ENCODE measurements at places on chromosomes 6 and 20.

DNA sequence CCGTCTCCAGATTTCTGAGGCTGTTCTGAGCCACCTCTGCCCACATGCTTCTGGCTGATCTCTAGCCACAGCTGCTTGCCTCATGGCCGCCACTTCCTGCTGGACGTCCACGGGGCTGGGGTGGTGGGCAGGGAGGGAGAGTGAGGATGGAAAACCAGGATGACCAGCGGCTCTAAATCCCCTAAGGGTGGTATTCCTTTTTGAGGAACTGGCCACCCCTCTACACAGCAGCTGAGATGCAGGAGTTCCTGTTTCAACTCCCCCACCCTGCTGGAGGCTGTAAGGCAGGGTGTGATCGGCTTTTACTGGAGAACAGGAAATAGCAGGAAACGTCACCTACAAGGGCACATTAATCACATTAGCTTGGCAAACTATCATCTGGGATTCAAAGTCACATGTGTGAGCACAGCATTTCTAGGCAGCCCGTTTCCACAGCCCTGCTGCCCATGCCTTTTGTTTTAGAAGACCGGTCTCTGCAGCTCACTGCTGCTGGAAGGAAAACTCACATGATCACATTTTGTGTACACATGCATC, 181.6 kb upstream of the ECI2 start:
- DNase-seq: peak; percentile 94

DNA sequence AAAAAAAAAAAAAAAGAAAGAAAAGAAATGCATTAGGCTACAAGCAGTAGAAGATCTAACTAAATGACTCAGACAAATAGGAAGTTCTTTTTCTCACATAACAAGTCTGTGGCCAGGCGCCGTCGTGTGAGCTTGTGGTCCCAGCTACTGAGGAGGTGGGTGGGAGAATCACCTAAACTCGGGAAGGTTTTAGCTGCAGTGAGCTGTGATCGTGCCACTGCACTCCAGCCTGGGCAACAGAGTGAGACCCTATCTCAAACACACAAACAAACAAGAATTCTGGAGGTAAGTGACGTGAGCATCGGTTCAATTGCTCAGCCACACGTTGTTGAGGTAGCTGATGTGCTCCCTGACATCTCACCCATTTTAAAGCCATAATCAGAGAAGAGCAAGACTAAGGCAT, 37.9 kb upstream of the SLC23A2 start:
- no peak for DNase-seq

DNA sequence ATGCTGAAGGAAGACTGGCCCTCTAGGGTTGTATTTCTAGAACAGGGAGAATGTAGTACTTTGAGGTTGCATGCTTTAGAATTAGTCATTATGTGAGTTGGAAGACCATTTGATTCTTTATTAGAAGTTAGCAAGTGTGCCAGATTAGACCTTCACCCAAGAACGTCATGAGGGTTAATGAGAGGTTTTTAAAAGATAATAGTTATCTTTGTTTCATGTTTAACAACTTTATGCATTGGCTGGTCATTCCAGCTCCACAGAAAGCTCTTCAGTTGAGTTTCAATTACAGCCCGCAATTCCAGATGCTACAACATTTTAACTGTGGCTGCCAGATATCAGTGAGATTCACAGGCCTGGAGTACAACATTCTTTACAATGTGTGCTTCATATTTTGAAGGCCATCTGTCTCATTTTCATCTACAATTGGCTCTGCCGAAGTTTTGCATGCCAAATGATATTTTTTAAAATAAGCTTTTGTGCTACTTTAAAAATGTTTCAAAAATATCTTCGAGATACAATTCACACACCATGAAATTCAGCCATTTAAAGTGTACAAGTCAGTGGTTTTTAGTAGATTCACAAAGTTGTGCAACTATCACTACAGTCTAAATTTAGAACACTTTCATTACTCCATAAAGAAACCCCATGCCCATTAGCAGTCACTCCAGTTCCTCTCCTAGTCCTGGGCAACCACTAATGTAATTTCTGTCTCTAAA, 61.1 kb upstream of the FBXO30 start:
- DNase-seq: peak; percentile 20

DNA sequence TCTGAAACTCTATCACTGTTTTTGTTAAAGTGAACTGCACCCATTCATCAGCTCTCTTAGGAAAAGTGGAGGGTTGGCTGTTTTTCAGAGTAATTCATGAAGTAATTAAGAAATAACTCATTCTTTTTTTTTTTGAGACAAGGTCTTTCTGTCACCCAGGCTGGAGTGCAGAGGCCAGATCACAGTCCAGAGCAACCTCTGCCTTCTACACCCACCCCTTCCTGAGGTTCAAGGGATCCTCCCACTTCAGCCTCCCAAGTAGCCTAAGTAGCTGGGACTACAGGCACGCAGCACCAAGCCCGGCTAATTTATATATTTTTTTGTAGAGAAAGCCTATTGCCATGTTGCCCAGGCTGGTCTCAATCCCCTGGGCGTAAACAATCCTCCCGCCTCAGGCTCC, 2.6 kb downstream of the ZNFX1 start:
- no peak for DNase-seq

DNA sequence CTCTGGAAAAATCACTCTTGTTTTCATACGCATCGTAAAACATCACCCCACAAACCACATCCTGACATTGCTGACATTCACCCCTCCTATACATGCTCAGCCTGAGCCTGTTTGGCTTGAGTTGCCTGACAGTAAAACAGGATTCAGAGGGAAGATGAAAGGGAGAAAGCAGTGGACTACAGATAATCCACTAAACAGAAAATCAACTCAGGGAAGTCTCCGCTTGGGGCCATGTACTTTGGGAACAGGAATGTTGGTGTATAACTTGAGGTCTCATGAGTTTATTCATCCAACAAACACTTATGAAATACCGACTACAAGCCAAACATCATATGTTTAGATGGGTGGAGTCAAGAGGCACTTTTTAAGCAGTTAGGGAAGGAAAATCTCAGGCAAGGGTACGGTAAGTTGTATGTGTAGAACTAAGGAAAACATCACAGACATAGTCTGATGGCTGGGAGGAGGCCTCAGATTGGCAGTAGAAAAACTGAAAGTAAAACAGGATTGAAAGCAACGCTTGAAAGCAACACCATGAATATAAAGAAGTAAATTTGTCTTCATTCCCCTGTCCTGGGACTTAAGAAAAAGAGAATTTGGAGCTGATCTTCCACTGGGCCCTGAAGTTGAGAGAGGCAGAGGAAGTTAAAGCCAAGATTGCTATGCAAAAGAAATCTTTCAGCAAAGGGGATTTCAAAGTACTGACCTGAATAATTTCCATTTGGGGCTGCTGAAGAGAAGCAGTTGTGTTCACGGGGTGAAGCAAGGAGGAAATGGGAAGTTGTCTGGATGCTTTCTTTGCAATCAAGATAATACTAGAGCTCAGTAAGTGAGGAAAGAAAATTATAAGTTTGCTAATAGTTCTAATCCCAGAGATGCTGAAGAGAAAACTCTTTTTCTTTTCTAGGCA, 28.8 kb downstream of the PDE7B start:
- peak; percentile 72 for DNase-seq

GRCh38 chr6:122778302-122778701, 1.2 kb upstream of the FABP7 start:
- DNase-seq: no peak

DNA sequence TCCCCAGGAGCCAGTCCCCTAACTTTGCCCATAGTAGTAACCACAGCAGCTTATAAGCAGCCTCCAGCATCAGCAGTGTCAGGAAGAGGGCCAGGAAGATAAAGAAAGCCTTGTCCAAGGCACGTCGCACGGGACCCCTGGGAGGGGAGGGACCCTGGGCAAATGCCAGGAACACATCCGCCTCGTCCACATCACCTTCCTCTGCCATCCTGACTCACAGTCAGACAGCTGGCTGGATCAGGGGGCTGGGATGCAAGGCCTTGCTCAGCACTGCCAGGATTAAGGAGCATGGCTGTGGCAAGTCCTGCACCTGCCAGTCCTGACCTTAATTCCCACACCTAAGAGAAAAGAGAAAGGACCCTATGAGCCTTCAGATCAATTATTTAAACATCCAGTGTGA, 11.5 kb upstream of the ZBTB22 start:
- DNase-seq: no peak

DNA sequence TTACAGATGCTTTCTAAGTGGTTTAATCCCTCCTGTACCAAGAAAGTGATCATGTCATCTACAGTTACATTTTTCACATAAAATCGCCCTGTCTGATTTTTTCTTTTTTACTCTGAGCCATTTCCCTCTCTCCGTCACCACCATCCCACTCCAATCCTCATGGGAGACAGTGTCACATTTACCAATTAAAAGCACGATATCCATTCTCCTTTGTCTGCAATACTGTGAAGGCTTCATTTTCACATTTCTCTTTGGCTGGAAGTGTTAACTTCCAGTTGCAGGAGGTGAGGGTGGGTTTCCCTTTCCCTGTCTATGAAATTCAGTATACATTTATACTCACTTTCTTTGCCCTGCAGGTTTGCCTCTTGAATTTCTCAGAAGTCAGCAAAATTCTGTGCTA, 372.7 kb upstream of the CNR1 start:
- DNase-seq: no peak

DNA sequence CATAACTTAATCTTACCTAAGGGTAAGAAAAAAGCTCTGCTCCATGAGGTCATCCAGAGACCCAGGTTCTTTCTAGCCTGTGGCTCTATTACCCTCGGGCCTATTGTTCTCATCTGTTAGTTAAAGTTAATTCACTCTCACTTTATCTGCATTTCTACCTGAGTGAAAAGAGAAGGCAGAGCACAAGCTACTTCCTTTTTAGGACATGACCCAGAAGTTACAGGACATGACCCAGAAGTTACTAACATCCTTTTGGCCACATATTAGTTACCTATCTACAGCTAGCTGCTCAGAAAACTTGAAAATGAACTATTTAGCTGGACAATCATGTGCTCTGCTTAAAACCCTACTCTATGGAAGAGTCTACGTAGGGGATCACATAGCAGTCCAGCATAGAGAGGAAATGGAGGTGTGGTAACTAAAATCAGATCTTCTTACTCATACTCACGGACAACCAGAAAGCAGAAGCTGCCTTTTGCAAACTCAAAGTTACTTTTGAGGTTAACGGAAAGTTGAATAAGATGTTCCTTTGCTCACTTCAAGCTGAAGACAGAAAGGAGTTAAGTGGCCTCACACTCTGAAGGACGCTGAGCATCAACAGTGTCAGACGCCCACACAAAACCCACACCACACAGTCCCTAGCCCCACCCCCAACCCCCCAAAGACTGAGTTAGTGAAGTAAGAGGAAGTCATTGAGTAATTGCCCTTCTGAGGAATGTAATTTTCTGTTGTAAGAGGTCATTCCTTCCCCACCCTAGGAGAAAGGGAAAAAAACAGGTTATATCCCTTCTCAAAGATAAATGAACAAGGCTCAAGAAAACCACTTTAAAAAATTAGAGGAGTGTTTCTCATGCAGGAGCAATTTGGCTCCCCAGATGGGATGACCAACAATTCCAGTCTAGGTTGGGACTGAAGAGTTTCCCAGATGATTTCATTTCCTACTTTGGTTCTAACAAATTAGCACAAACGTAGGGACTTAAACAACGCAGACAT, 45.9 kb upstream of the TAB2 start:
- DNase-seq: peak; percentile 3

DNA sequence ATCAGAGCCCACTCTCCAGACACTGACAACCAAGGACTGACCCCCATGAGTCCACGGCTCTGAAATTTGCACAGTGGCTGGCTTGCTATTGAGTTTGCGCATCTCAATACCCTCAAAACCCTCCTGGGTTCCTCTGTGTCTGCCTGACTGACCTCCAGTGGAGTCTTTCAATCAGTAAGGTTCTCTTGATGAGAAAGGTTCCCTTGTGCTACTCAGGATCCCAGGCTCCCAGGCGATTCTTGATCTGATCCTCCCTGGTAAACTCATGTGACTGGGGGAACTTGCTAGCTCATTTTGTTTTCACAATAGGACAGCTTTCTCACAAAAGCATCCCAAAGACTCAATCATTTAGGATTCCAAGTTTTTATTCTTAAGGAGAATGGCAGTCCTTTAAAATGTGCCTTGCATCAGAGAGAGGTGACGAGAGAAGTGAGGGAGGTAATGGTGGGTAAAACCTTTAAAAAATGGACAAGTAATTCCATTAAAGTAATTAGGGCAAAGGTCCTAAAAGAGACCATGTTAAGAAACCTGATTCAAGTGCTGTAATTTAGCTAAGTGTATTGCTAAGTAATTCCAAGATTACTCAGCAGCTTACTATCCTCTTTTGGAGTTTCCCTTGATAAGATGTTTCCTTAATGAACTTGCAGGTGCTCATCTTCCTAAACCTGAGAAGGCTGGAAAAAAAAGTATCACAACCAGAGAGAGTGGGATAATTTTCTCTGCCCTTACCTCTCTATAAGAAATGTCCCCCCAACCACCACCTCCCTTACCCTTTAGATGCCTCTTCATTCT, 304.7 kb upstream of the SGK1 start:
- DNase-seq: no peak

DNA sequence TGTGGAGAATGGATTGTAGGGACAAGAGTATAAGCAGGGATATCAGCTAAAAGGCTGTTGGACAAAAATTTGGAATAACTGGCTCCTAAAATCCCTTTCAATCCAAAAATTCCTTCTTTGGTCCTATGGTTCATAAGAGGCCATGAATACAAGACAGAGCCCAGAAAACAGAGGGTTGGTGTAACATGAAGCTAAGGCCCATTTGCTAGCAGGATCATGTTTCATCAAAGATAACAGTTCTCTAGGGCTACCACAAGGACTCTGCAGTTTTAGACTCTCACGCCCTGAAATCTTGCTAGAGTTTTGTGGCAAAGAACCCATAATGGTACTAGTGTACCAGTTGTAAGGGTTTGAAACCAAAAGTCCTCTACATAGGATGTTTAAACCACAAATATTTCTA, 327.8 kb upstream of the TBX18 start:
- DNase-seq: no peak

DNA sequence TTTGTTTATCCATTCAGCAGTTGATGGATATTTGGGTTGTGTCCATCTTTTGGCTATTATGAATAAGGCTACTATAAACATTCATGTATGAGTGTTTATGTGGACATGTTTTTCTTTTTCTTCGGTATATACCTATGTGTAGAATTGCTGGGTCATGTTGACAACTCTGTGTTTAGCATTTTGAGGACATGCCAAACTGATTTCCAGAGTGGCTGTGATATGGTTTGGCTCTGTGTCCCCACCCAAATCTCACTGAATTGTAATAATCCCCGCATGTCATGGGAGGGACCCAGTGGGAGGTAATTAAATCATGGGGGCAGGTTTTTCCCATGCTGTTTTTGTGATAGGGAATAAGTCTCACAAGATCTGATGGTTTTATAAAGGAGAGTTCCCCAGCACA, 439.7 kb downstream of the UTRN start:
- no peak for DNase-seq

GRCh38 chr6:74997646-74998045, 208.2 kb downstream of the COL12A1 start:
- no peak for DNase-seq

- no peak for DNase-seq
Observed at GRCh38 chr6:111399626-111400025, 83.4 kb downstream of the REV3L start.

- DNase-seq: no peak
Observed at GRCh38 chr20:3452690-3453089, 18.1 kb upstream of the ATRN start.

- DNase-seq: no peak
Observed at GRCh38 chr6:98241630-98242029, 592.7 kb upstream of the POU3F2 start.

Data from AG10803 (cell line).